ENCODE measurements at places on chromosomes 3 and 15.
A peak's percentile ranks its signal among the peaks of the same experiment; 100 is the strongest.

DNA sequence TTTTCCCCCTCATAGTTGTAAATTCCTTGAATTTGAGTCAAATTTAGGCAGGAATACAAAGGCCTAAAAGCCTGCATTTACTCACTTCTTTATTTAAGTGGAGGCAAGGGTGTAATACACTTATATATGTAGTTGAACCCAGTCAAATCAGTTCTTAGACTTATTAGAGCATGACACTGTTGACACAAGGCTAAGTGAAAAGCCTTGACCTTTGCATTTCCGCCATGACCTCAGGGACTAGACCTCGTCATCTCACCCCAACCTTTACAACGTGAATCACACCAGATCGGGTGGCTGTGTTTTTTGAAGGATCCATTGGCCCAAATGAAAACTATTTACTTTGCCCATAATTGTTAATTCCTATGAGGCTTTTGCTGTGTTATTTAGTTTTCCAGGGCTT is 774.4 kb downstream of the ROBO1 start:
- no peak for DNase-seq

DNA sequence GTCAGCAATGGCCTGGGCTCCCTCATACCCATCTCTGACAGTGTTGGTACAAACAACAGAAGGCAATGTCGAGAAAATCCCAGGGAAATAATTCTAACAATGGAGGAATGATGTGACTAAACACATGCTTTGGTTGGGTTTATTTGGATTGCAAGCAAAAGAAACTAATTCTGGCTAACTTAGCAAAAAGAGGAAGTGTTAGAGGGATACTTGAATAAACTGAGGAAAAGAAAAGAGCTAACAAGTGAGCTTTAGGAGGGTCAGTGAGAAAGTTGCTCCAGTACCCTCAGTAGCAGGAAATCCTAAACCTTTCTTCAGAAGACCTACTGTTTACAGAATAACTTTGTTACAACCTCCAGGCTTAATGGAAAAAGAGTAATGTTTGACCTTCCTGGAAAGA is 264.6 kb upstream of the WNT5A start:
- no peak for DNase-seq

DNA sequence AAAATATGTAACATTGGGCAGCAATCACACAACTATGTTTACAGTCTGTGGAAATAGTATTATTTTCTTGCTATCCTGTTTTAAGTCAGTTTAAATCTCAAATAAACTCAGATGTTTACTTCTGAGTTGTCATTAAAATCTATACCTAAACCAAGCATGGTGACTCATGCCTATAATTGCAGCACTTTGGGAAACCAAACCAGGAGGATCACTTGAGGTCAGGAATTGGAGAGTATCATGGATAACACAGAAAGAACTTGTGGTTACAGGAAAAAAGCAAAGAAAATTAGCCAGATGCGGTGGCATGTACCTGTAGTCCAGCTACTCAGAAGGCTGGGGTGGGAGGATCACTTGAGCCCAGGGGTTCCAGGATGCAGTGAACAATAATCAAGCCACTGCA is 631.6 kb upstream of the EPHA6 start:
- no peak for DNase-seq

DNA sequence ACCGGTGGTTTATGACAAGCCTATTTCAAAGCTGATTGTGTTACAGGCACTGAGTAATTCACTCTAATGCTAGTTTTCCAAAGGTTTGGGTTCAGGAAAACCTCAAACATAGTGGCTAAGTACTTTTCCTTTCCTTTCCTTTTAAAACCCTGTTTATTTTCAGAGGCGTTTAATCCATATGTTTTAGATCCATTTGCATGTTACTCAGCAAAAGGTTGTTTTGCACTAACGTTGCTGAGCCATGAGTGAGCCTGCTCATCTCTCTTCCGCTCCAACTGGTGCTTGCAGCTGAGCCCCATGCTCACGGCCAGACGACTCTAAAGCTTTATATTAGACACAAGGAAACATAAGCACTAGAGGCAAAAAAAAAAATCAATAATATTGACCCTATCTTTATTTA is 9.4 kb downstream of the CEMIP start:
- no peak for DNase-seq

DNA sequence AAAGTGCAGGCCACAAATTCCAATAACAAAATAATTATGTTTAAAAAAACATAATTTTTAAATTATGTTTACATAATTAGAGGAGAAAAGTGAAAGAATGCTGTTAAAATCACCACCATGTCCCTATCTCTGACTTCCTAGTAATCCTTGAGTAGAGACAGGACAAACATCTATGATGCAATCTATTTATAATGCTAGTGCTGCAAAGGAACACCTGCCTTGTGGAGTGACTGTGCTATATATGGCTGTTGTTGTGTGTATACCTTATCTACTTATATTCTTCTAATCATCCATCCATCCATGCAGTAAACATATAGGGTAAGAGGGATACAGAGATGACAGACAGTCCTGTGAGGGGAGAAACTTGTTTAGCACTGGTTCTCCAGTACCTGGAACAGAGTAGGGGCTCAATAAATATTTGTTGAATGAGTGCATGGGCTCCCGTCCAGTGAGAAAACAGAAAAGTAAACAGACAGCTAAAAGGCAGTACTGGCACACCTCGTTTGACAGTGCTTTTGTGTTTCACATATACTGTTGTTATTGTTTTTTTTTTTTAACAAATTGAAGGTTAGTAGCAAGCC is 229.3 kb upstream of the UBE2E1 start:
- DNase-seq, result no peak

GRCh38 chr3:32000877-32001276 is 19.3 kb downstream of the ZNF860 start:
- DNase-seq, result no peak

GRCh38 chr3:160841455-160841854 is 85.4 kb downstream of the PPM1L start:
- no peak for DNase-seq

- no peak for DNase-seq
These were observed 215.4 kb downstream of the SNRPN start for GRCh38 chr15:25170113-25170731.

DNA sequence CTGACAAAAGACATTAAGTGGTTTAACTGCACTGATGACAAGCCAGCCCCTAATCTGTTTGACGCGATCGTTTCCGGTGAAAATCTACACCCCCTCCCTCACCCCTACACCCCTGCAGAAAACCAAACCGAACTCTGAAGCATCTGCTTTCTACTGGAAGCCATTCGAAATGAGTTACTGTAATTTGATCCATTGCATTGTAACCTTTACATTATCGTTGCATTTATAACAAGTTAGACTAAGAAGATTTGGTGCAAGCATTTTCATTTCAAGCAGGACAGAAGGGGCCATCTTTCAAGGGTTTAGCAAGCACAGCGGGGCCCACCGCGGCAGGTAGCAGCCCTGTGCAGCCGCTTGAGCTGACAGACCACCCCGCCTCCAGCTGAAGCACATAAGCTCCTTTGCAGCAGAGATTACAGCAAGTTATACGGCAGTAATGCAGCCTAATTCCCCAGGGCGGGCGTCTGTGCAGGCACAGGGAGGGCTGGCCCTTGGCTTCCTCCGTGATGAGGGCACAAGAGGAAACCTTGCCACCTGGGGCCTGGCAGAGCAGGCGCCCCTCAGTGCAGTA is 79.3 kb downstream of the CHSY1 start:
- no peak for DNase-seq

DNA sequence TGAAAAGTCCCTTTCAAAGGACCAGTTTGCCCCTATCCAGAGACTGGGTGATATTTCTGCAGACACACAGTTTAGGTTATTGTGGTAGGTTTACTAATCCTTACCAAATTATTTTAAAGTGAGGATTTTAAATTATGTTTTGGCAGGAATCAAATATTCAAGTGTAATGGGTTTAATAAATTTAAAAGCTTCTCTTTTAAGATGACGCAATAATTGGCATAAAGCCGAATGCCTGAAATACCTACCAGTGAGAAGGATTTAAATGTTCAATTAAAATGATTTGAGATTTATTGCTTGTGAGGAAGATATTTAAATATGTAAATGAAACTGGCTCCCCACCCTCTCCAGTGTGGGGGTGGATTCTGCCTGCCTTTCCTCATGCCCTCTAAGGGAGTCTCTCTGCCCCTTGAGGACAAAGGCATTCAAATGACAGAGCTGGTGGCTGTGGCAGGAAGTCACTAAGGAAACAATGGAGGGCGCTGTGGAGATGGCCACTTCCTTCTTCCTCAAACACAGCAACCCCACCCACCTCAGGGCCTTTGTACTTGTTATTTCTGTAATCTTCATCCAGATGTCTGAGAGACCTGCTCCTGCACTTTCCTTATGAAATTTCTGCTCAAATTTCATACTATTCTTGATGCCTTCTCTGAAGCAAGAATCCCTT is 131.7 kb downstream of the TNIK start:
- DNase-seq, result peak; percentile 24

DNA sequence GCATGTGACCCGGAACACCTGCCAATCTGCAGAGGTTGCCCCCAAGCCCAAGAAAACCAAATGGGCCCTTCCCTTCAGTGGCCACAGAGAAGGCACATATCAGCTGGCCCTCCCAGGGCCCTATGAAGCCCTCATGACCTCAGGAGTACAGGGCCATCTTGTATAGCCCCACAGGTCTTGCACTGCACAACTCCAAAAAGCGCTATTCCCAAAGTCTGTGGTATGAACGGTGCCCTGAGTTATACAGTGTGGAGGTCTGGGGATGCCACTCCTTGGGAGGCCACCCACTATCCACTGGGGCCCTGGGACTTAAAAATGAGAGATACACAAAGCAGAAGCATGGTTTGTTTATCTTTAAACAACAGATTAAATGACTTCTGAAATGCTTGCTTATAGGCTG is 61.5 kb downstream of the CAPN7 start:
- no peak for DNase-seq

GRCh38 chr3:27487383-27487782 is 3.2 kb upstream of the SLC4A7 start:
- DNase-seq, result no peak

DNA sequence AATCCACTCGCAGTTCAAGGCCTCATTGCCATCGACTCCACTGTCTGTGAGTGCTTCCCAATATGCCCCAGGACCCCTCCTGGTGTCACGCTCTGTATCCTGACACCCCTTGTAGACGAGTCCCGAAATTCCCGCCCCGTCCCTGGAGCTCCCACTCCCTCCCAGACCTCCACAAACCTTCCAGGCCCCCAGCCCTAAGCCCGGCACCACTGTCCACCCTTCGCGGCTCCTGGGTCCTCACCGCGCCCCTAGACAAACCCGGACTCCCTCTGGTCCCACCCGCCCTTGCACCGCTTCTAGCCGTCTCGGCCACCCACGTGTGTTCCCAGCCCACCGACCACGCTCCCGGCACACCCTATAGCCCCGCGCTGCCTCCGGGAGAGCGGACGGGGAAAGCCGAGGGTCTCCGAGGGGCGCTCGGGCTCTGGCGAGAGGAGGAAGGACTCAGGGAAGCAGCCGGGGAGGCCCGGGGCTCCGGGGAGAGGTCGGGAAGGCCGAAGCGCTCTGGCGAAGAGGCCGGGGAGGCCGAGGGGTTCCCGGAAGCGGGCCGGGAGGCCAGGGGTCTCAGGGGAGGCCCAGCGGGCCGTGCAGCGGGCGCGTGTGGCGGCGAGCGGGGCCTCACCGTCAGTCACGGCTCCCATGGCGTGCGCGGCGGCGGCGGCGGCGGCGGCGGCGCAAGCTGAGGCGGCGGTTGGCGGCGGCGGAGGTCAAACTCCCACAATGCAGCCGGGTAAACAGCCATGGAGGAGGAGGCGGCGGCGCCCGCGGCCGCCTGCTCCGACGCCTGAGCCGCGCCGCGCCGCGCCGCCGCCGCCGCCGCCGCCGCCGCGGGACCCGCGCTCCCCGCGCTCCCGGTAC is at the start of the genes ATXN7 and THOC7:
TSS of gene ATXN7 (plus strand) at position 718 of the 858 bp plus-strand sequence. CDS start 48,732 bp downstream, outside the sequence.
TSS of gene THOC7 (minus strand) at position 656 of the 858 bp plus-strand sequence. CDS start at position 641, 15 bp downstream.
- DNase-seq, result peak; percentile 72

DNA sequence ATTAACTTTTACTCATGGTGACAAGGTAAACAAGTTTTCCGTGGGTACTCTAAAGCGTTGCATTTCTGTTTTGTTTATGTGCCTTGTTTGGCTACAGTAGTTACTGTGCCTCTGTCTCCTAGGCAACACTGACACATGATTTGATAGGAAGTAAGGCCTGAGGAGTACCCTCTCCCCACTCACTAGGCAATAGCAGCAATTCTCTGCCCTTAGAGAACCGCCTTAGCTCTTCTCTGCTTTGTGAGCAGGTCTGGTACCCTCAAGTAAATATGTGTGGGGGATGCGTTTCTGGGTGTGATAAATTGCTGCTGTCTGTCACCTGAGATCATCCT is at the start of gene IL5RA:
TSS of gene IL5RA (minus strand) at position 76 of the 332 bp plus-strand sequence. CDS start 5,390 bp downstream, outside the sequence.
- no peak for DNase-seq

GRCh38 chr3:144590854-144591253 is 619.2 kb downstream of the DIPK2A start:
- DNase-seq, result no peak

DNA sequence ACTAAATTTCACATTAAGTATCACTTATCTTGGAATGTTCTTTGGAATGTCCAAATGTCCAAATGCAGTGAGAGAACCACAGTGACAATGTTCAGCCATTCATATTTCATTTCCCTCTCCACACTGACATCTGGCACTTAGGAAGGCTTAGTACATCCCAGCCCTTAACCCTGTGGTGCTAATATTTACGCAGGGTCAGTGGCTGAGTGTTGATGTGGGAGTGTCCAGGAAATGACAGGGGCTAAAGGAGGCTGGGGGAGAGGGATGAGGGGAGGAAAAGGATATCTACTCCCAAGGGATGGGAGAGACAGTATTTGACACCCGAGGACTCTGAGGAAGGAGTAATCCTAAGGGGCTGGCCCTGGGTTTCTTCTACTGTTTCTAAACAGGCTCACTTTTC is 14.1 kb upstream of the CCR4 start:
- no peak for DNase-seq

DNA sequence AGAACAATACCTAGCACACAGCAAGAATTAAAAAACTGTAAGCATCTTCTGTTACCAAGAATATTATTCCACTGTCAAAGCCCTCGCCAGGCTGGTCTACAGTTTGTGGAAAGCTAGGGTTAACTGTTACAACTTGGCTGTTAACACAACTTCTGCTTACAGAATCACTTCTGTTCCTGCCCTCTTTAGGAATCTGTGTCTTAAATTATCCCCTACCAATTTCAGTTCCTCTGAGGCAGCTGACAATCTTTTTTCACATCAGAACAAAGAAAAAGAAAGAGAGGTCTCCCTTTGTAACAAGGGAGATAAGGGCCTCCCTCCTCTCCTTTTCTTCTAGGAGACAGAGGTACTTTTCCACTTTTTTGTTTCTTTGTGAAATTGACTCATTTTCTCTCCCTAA is 188.9 kb downstream of the FMN1 start:
- no peak for DNase-seq

GRCh38 chr15:91780387-91780786 is 73.1 kb upstream of the SLCO3A1 start:
- DNase-seq, result no peak

- DNase-seq, result peak; percentile 50
These were observed 66.9 kb upstream of the PRR23C start for GRCh38 chr3:139111392-139112229.

DNA sequence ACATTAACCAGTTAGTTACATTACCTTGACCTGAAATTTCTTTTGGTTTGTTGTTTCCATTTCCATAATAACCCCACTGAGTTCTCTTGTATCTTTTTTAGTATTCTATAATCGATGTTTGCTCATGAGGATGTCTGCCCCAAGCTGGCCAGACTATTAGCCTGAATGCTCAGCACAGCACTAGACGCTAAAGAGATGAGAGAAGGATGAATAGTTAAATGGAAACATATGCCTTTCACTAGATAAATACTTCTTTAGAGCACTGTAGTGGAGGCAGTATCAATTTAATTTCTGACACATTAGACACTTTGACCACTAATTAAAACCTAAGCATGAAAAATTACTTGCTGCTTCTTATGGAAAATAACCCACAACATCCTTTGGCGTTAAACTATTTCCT is 654.9 kb upstream of the KCNMB2 start:
- no peak for DNase-seq

- DNase-seq, result no peak
These were observed 162.9 kb downstream of the ITPR1 start for GRCh38 chr3:4656059-4656458.

Data from stimulated activated CD4-positive, alpha-beta T cell treated with anti-CD3 and anti-CD28 coated beads, Interleukin-1b, Interleukin-23, amount 100 ng/mL, for 48 hours (primary cell).